Activated CD8-positive, alpha-beta T cell treated with anti-CD3 and anti-CD28 coated beads, Interleukin-2, amount 10 ng/mL, durations not matched to agents 7 days and 5 days (primary cell): ENCODE measurements at places on chromosomes 1 and 21. TPM values are rescaled to one million over a fixed set of nuclear protein-coding genes. Genes with fewer than 3 reads are reported as not detected.

The RPE65 gene
- total RNA-seq = not detected

The PATJ gene
- 10.9 TPM for total RNA-seq

The FCRL6 gene
- 0.42 TPM for total RNA-seq

The AMPD1 gene
- not detected for total RNA-seq

The C1orf94 gene
- not detected for total RNA-seq

The PRAMEF20 gene
- not detected for total RNA-seq

The RBM11 gene
- total RNA-seq = 0.34 TPM

The TSPEAR gene
- not detected for total RNA-seq

The PADI3 gene
- not detected for total RNA-seq

The LEMD1 gene
- 0.78 TPM for total RNA-seq

The PLA2G2A gene
- total RNA-seq = not detected

The TFAP2E gene
- 1.1 TPM for total RNA-seq

The SEMA6C gene
- 1.9 TPM for total RNA-seq

The HPCAL4 gene
- 0.55 TPM for total RNA-seq

The PDZK1IP1 gene
- not detected for total RNA-seq

The SAMSN1 gene
- 103 TPM for total RNA-seq

The PSMD4 gene
- total RNA-seq = 210 TPM

The FABP3 gene
- not detected for total RNA-seq

The ZNF648 gene
- total RNA-seq = not detected

The SPRR4 gene
- not detected for total RNA-seq

The PLXNA2 gene
- 1.6 TPM for total RNA-seq

The PTPN22 gene
- total RNA-seq = 74.8 TPM

The PTPRC gene
- total RNA-seq = 604 TPM

The OR10Z1 gene
- total RNA-seq = not detected

The MROH9 gene
- not detected for total RNA-seq

The FALEC gene
- total RNA-seq = not detected

The FMOD gene
- total RNA-seq = not detected

The FCRL1 gene
- not detected for total RNA-seq

The USP16 gene
- 31.8 TPM for total RNA-seq

The CSF3R gene
- total RNA-seq = not detected

The VHLL gene
- total RNA-seq = not detected

The CCDC185 gene
- total RNA-seq = not detected

The CHIA gene
- total RNA-seq = not detected

The SAMD11 gene
- not detected for total RNA-seq

The SV2A gene
- total RNA-seq = 25.4 TPM

The SPATA45 gene
- not detected for total RNA-seq

The HUNK gene
- 0.24 TPM for total RNA-seq

The SPTA1 gene
- total RNA-seq = not detected

The NUP210L gene
- total RNA-seq = 0.13 TPM

The CD5L gene
- total RNA-seq = not detected

The CNR2 gene
- 3.4 TPM for total RNA-seq

The MATN1 gene
- total RNA-seq = not detected

The OR2L13 gene
- total RNA-seq = not detected

The MUTYH gene
- 59.8 TPM for total RNA-seq

The CHRNB2 gene
- total RNA-seq = not detected
